ENCODE measurements at places on chromosomes 5 and 9.

GRCh38 chr9:14752871-14753270 lies 30.3 kb upstream of the CER1 start:
- DNase-seq, result no peak

- peak; percentile 63 for DNase-seq
These were observed 287.8 kb upstream of the RASA1 start for GRCh38 chr5:86979811-86980411.

GRCh38 chr9:121354141-121354540 lies 15.9 kb downstream of the STOM start:
- DNase-seq, result no peak

GRCh38 chr5:18736051-18736398 lies 1101.8 kb downstream of the TAF11L14 start:
- no peak for DNase-seq

All from MCF 10A (cell line).